ENCODE measurements at places on chromosomes 4 and X.

DNA sequence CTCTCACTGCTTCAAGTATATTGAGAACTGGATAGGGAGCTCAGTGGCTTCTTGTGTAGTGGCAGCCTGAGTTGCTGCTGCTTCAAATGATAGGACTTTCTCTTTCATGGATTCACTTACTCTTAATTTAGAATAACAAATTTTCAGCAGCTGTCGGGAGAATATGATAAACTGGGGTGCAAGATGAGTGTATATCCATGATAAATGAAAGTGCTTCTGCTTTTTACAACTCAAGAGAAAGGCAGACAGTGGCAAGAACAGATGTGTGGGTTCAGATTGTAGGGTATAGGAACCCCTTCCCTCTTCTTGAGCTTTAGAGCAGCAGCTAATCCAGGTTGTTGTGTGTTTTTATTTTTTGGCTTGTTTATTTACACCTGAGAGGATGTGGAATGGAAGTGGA is 1.0 kb downstream of the SH3BGRL start:
- no peak for DNase-seq

GRCh38 chr4:24369507-24370029 is 214.8 kb downstream of the DHX15 start:
- DNase-seq = no peak

GRCh38 chrX:3046253-3047240 is 5.3 kb downstream of the ARSF start:
- no peak for DNase-seq

DNA sequence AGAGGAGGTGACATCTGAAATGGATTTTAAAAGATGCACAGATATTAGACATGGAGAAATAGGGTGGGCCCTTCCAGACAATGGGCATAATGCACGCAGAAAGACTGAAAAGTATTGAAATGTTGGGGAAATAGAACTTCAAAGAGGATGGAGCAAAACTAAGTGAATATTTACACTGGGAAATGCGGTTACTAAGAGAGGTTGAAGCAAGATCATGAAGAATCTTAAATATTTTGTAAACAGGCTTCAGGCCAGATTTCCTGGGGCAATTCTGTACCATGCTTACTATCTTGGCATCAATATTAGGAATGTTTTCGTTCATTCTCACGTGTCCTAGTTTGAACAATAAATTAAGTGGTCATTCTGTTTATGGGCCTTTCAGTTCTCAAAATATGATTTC is 216.3 kb downstream of the ADAMTS3 start:
- DNase-seq = no peak

GRCh38 chr4:119116925-119117900 is 18.4 kb upstream of the MYOZ2 start:
- DNase-seq = peak; percentile 59

GRCh38 chr4:147516133-147516532 is 35.2 kb downstream of the EDNRA start:
- DNase-seq = no peak

- no peak for DNase-seq
These were observed 6.3 kb upstream of the PPP2R2C start for GRCh38 chr4:6478546-6479220.

GRCh38 chr4:106993827-106994226 is 42.3 kb downstream of the DKK2 start:
- no peak for DNase-seq

DNA sequence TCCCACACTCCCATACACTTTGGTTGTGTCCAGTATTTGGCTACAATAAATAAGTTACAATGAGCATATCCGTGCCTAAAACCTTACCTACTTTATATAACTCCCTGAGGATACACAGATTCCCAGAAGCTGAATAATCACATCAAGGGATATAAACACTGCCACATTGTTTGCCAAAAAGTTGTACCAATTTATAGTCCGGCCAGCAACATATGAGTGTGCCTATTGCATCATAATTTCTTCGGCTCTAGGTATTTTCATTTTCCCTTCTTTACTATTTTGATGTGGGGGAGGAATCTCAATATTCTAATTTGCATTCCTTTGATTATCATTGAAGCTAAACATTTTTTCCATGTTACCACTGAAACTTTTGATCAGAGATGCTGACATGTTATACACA is 146.4 kb downstream of the PCDH19 start:
- DNase-seq = peak; percentile 4

GRCh38 chrX:68669094-68669860 is 21.8 kb downstream of the STARD8 start:
- no peak for DNase-seq

DNA sequence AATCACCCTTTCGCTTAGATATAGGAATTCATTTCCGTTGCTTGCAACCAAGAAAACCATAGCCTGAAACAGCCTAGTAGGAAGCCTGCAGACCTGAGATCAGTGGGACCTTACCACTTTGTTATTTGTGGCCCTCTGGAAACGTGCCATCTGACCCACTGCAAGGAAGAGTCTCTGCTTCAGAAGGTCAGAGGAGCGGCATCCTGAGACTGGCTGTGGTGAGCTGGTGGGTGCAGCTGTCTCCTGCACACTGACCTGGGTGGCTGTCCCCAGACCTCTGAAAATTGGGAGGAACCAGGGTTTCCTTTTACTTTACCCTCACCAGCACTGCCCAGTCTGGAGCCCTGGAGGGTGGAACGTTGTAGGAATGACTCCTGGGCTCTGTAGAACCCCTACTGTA is 18.2 kb downstream of the SHROOM2 start:
- DNase-seq = no peak

GRCh38 chr4:110003401-110004187 is 90.9 kb downstream of the EGF start:
- DNase-seq = no peak

DNA sequence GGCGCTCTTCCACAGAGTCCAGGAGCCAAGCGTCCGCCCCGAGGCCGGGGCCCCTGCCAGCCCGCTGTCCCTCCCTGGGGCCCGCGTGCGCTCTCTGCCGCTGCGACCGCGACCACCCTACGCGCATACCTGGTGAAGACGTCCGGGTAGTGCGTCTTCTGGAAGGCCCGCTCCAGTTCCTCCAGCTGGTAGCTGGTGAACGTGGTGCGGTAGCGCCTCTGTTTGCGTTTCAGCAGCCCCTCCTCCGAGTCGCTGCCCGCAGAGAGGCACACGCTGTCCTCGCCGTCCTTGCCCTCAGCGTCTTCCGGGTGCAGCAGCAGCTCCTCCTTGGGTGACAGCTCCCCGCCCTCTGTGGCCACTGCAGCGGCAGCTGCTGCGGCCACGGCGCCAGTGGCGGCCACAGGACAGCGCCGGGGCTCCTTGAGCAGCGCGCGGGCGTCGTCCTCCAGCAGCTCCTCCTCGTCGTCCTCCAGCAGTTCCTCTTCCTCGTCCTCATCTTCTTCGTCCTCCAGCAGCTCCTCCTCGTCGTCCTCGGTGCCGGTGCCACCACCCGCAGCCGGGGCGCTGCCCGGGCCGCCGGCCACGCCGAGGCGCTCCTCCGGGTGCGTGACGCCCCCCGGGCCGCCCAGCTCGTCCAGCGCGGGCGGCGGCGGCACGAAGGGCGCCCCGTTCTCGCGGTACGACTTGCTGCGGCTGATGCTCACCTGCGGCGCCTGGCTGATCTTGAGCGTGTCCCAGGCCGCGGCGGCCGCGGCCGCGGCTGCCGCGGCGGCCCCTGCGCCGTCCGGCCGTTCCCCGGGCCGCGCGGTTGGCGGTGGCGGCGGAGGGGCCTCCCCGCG is 2.8 kb downstream of the ARX start:
- DNase-seq = no peak

- no peak for DNase-seq
These were observed 115.6 kb downstream of the C4orf51 start for GRCh38 chr4:145795521-145795920.

GRCh38 chrX:65874110-65874509 is 165.8 kb downstream of the VSIG4 start:
- DNase-seq = no peak

DNA sequence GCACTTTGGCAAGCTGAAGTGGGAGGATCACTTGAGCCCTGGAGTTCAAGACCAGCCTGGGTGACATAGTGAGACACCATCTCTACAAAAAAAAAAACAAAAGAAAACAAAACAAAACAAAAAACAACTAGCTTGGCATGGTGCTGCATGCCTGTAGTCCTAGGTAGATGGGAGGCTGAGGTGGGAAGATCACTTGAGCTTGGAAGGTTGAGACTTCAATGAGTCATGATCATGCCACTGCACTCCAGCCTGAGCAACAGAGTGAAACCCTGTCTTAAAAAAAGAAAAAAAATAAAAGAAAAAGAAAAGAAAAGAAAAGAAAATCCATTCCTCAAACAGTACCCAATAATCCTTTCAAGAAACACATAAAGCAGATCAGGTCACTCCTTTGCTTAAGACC is 14.9 kb upstream of the ERCC6L start:
- no peak for DNase-seq

GRCh38 chr4:135098061-135098460 is 896.5 kb upstream of the PABPC4L start:
- DNase-seq = no peak

DNA sequence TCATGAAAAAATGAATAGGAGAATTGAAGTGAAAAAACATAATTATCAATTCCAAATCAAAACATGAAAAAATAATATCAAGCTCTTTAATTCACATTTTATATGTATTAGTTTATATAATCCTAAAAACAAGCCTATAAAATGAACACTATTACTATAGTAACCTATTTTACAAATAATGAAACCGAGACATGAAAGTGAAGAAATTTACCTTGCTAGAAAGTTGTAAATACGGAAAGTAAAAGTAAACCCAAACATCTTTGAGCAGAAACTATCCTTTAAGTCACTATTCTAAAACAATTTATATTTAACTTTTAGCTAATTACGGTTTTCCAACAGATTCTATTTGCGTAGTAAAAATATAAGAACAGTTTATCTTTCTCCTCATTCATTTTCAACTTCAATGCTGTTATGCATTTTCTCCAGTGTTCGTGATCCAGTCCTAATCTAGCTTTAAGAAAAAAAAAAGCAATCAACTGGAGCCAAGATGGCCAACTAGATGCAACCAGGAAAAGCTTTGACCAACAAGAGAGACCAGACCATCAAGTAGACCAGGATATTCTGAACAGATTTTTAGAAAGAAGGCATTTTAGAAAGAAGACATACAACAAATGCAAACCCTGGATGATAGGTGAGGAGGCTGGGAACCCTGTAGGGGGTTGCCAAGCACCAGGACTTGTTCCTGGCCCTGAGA is 67.0 kb downstream of the DDX53 start:
- no peak for DNase-seq

- DNase-seq = no peak
These were observed 73.5 kb downstream of the CHRDL1 start for GRCh38 chrX:110722135-110722534.

- DNase-seq = no peak
These were observed 1047.6 kb upstream of the PCDH10 start for GRCh38 chr4:132101526-132101925.

- DNase-seq = no peak
These were observed 2.4 kb downstream of the STX18 start for GRCh38 chr4:4539481-4539880.

DNA sequence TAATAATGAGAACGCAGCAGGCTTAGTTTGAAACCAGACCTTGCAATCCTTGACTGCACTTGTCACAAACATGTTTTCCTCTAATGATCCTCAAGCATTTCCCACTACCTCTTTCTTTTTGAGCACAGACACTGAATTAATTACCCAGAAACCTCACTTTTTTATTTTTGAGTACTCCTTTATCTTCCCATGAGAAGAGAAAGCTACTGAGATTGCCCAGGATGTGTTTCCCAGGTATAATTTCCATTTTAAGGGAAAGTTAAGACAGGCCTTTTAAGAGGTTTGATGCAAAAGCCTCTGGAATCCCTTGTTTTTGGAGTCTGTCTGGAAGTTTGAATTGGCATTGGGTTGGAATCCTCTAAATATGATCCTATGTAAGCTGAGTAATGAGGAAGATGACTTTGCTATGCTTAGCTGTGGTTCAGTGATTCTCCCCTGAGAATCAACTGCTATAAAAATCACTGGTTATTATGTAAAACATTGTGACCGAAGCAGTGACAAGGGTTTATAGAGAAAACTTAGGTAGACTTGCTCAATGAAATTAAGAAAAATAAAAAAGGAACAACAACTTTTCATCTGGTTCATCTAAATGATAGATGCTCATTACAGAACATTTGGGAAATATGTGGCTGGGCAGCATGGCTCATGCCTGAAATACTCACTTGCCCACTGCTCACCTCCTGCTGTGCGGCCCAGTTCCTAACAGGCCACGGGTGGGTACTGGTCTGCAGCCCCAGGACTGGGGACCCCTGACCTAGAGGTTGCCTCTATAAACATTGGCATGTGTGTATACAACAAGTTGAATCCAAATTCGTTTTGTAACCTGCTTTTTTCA is 10.8 kb upstream of the RHOH start:
- peak; percentile 73 for DNase-seq

DNA sequence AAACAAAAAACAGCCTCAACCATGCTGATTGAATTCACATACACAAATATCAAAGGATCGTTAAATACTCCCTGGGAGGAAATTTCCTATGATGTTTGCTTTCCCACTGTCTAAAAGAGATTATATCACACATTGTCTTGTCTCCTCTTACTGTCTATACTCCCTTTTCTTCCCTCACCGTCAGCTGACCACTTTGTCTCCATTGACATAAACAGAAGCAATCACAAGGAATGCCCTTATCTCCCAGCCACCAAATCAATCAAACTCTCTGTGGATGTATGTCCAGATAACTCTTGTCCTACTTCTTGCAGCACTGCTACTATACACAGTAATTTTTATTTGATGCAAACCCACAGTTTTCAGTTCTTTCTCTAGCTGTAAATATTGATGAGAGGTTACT is 12.2 kb upstream of the NUDT9 start:
- no peak for DNase-seq

DNA sequence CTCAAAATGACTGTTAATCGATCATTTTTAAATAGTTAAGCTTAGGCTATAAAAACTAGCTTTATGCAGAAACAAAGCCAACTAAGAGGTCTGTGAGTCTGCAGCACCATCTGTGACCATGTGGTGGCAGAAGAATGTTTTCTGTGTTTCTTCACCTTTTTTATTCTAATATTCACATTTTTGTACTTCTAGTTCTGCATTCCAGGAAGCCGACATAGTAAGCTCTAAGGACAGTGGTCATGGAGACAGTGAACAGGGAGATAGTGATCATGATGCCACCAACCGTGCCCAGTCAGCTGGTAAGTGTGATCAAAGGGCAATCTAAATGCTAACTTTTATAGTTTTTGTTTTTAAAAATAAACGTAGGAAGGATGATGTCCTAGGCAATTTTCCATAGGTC is 5.6 kb downstream of the PCDH10 start:
- DNase-seq = no peak

- DNase-seq = no peak
These were observed 38.8 kb downstream of the MSN start for GRCh38 chrX:65706041-65706828.

- DNase-seq = no peak
These were observed 49.9 kb upstream of the TEX13D start for GRCh38 chrX:124282580-124282979.

DNA sequence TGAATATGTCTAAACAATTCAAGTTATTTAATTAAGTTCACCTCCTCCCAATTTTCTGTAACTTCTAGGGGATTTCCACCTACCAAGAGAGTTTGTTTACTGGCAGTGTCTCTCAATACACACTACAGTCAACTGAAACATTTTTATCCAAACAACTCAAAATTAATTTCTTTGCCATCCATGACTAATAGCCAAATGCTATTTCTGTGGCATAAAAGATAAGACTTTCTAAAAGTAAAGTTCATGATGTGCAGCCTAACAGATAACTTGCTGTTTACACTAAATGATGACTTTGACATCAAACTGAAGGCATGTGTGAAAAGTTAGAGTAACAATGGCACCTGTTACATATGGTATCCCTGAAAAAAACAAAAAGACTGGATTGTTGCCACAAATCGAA is 7.3 kb downstream of the TAB3 start:
- no peak for DNase-seq

- no peak for DNase-seq
These were observed 344.0 kb downstream of the ACTRT1 start for GRCh38 chrX:127708155-127708554.

Data from skeletal muscle cell (primary cell).